ENCODE measurements at places on chromosomes 16 and 17.

DNA sequence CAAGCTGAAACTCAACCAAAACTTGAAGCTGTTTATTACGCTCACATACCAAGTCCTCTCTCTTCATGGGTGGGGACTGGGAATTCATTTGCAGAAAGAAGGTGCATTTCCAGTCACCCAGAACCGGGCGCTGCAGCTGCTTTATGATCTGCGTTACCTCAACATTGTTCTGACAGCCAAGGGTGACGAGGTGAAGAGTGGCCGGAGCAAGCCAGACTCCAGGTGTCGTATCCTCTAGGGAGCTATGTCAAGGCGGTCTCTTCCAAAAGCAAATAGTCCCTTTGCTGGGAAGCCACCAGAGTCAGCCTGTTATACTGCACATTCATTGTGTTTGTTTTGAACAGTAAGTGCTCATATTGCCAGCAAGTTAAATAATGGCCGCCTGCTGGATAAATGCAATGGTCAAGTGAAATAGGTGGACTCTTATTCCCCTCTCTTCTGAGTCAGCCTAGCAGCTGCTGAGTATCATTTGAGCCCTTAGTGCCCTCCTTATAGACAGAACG is 12.7 kb downstream of the COG1 start:
- DNase-seq, result no peak

DNA sequence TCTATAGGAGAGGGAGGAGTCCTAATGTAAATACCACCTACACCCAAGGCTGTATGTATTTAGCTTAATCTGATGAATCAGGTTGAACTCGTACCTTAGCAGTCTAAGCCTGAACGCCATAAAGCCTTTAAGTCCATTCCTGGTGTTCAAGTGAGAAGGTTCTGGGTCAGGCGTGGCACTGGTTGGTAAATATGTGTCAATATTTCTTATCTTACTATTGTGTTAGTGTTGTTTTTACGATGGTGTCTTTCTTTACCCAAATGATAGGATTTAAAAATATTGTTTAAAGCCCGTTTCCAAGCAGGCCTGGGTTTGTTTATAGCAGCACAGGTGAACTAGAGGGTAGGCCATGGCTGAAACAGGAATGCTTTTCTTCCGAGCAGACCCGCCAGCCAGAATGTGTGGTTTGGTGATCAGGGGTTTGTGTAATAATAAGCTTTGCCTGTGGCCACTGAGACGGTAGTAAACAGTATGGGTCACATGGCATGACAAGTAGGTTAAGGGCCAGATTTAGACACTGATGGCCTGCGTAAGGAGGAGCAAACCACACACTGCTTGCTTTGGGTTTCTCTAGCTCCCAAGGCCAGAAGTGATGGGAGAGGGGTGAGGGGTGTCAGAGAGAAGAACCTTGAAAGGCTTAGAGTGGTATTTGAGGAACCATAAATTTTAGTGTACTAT is 3.3 kb downstream of the TMEM94 start:
- DNase-seq, result no peak

GRCh38 chr16:65069065-65069464 is 52.8 kb downstream of the CDH11 start:
- DNase-seq, result no peak

GRCh38 chr16:7167626-7168025 is 165.0 kb upstream of the RBFOX1 start:
- DNase-seq, result no peak

- DNase-seq, result no peak
Observed at GRCh38 chr17:69818467-69818866, 256.6 kb upstream of the KCNJ16 start.

DNA sequence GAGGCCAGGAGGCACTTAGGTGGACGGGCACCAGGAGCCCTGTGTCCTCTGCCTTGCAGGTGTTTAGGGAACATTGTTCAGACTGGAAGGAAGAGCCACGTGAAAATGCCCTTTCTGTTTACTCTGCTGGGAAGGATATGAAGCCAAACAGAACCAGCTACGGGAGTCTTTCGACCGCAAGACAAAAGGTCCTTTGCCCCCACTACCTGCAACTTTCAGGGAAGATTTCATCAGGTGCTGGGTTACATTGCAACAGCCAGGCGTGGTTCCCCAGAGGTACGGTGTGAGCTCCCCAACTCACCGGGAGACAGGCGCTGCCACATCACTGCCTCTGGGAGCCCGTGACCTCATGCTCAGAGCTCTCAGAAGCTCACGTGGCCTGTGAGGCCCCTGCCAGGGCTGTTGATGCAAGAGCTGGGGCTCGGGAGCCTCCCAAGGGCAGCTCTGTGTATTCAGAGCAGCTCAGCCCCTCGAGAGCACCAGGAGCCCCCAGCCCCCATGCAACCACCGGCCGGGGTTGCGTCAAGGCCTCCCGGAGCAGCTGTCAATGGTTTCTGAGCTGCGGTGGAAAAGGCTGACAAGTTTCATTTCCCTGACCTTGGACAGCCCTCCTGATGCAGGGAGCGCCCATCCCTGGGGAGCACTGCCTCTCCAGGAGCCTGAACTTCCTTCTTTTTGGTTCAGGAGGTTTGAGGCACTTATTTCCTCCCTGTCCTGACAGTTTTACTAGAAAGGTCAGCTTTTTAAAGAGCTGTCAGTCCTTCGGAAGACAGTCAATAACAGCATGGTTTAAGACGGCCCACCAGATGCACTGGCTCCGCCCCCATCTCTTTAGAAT is 42.1 kb downstream of the TBC1D16 start:
- DNase-seq, result no peak

DNA sequence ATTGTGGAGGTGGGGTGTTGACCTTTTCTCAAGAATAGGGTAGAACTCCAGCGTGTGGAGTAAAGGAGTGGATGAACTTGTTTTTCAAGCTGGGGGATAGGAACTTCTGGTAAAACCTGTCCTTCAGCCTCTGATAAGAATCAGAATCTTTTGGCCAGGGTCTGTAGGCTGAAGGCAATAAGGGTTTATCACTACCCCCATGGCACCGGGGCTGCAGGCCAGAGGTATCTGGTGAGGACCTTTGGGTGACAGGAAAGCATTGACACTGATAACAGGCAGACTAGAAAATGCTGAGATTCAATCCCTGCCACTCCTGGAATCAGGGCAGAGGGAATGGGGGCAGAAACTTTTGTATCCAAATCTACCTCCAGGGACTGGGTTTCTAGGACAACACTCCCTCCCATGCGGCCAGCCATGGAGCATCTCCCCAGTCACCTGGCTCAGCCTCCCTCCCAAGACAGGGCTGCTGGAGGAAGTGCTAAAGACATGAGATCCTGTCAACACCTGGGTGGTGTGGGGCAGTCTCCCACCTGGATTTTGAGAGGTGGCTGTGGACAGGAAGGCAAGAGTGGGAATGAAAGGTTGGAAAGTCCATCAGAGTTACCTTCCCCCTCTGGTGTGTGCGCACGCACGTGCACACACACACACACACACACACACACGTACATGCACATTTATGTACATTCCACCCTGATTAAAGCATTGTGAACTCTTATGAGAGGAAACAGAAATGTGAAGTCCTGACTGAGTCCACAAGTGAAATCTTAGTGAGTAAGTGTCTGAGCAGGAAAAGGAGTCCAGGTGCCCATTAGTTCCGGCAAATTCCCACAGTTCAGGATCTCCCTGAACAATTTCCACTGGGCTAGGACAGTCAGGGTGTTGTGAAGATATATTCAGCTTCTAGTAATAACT is 53.1 kb upstream of the MARCHF10 start:
- no peak for DNase-seq

GRCh38 chr17:42138749-42139492 is 15.9 kb downstream of the RAB5C start:
- no peak for DNase-seq

DNA sequence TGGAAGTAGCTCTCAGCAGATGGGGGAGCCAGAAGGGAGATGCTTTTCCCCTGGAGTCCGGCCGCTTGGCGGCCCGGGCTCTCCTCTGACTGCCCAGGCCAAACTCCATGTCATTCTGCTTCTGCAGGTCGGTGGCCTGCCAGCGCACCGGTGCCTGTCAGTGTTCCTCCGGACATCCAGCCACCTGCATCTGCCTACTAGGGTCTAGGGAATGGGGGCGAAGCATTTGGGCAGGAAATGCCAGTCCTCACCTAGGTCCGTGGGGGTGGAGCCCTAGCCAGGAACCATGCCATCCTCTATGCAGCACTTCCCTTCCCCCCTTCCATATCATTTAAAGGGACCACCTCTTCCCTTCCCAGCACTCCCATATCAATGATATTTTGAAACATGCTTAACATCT is 34.2 kb downstream of the GJC1 start:
- DNase-seq, result no peak

DNA sequence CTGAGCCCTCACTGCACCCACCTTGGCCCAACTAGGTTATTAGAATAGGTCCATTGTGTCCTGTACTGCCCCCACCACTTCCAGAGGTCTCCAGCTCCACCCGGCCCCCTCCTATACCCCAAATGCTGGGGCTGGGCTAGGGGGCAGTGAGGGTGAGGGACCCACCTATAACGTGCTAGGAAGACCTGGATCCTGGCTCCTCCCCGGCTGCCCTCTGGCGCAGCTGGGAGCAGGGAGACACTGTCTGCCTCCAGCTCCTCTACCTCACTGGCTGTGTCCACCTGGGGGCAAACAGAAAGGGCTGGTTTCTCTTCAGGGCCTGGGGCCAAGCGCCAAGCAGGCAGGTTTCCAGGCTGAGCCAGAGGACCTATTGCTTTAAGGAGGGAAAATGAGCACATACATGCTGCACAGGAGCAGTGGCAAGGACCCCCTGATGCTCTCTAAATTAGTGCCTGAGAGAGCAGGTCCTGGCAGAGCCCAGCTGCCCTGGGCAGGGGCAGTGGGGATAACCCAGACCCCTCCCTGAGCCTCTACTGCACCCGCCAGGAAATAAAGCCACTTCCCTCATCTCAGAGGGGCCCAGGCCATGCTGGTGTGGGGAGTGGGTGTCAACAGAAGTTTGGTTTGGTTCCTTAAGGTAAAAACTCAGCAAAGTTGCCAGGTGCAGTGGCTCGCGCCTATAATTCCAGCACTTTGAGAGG is 12.2 kb downstream of the TSPOAP1 start:
- no peak for DNase-seq

- no peak for DNase-seq
Observed at GRCh38 chr16:14106961-14107360, 35.8 kb downstream of the MRTFB start.

- DNase-seq, result no peak
Observed at GRCh38 chr16:85316321-85316919, 204.1 kb upstream of the CIBAR2 start.

DNA sequence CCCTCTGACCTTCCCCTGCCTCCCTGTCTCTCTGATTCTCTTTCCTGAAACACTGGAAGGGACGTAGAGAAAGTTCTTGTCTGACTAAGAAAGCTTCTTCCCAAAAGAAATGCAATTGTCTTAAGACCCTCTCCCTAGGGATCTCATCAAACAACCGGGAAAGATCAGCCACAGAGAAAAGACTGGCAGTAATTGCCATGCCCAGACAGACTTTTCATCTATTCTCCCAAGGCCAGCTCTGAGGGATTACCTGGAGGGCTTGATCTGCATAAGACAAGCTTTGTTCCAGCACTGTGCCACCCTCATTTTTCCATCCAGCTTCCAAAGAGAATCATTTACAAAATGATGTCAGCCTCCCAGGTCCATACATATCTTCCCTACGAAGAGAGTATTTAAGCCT is 38.8 kb upstream of the HS3ST3A1 start:
- no peak for DNase-seq

GRCh38 chr16:51937771-51938170 is 609.2 kb downstream of the TOX3 start:
- no peak for DNase-seq

- DNase-seq, result no peak
Observed at GRCh38 chr16:64950262-64950661, 171.6 kb downstream of the CDH11 start.

DNA sequence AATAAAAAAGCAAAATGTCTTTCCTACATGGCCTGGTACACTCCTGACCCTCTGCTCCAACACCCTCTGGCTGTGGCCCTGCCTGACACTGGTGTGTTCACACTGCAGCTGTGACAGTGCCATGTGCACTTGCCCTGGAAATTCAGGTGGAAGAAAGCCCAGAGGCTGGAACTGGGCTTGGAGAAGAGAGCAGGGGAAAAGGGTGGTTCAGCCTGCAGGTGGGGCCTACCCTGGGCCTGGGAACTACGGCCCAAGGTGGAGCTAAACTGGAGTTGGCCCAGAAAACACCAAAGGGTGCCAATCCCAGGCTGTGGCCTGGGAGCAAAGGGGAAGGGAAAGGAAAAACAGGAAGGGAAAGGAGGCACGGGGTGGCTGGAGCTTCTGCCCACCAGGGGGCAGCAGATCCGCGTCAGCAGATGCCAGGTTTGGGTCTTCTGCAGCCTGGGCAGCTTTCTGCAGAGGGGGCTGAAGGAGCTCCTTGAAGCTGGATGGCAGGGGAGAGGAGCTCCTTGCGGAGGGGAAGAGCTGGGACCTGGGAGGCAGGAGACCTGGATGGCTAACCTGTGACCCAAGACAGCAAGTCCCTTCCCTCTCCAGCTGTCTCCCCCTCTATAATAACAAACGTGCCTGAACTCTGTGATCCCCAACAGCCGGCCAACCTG is 15.4 kb upstream of the CTCF start:
- peak; percentile 65 for DNase-seq

- DNase-seq, result no peak
Observed at GRCh38 chr17:71409712-71410111, 711.1 kb upstream of the SOX9 start.

DNA sequence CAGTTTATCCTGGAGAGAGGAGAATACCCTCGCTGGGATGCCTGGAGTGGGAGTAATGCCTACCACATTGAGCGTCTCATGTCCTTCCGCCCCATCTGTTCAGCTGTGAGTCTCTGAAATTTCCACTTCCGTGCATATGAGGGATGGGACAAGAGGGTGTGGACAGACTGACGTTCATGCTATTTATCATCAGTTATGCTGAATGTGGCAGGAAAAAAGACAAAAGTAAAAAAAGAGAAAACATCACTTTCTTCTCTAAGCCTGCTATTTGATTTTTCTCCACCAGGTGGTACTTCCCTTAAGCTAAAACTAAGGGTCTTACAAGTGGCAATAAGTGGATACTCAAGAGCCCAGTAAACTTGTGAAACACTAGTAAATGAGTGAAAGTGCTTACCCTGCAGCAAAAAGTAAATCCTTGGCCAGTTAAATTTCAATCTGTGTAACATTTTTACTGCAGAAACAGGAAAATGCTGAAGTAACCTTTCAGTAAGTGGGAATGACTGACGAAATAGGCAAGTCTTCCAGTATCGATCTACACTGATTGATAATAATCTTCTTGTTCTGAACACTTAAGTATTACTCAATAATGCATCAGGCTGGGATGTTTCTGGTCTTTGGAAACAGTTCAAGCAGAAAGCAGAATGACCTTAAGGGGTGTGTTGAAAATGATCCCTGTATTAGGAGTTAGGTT is 5.6 kb downstream of the CRYBA1 start:
- DNase-seq, result no peak

GRCh38 chr17:27424516-27424915 is 31.7 kb upstream of the KSR1 start:
- DNase-seq, result no peak

GRCh38 chr17:28041844-28042656 is 427 bp upstream of the NLK start:
- no peak for DNase-seq

DNA sequence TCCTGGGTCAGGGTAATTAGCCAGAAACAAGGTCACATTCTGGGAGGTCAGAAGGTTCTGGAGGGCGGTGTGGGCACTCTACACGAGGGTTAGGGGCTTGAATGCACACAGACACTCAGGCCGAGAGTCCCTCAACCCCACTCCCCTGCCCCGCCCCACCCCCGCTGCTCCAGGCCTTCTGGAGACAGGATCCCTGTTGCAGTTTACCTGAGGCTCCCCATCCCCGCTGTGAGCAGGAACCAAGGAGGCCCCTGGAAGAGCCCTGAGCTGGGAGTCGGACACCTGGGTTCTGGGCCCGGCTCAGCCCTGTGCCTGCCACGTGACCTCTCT is 4.4 kb upstream of the ACTG1 start:
- no peak for DNase-seq

- DNase-seq, result no peak
Observed at GRCh38 chr16:81014672-81015071, 7.7 kb downstream of the CENPN start.
